Stimulated activated CD8-positive, alpha-beta memory T cell treated with anti-CD3 and anti-CD28 coated beads, Interleukin-12 subunit alpha, Interleukin-12 subunit beta, amount 100 ng/mL, for 4 hours (primary cell): ENCODE measurements at places on chromosomes 6 and 20.

DNA sequence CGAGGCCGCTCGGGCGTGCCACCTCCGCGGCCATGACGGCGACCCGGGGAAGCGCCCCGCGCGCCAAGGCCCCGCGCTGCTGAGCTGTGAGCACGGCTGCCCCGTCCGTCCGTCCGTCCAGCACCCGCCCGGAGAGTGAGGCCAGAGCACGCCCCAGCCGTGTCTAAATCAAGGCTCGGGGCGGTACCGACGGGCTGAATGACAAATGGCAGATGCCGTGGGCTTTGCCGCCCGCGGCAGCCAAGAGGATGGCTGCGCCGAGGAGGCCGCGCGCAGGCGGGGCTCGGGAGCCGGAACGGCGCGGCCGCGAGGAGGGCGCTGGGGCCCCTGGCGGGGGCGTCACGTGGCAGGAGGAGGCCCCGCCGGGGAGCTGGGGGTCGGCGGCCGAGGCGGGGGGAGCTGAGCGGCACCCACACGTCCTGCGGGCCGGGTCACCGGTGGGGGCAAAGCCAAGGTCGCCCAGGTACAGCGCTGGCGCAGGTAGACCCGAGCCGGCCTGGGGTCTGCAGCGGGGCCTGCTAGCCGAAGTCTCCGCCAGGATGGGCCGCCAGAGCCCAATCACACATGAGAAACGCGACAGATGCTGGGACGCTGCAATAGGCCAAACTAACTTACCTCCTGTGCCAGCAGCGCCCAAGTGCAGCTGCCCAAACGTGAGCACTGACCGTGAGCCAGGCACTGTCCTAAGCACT is at the start of gene PLAGL1:
Gene PLAGL1 (minus strand): TSS at position 140 of the 692 bp plus-strand sequence. CDS start 60,123 bp downstream, outside the sequence.
- no peak for DNase-seq

- DNase-seq, result no peak
Observed at GRCh38 chr6:34049395-34050342, 96.2 kb downstream of the GRM4 start.

- DNase-seq, result no peak
Observed at GRCh38 chr6:12578751-12579150, 137.8 kb upstream of the PHACTR1 start.

- DNase-seq, result no peak
Observed at GRCh38 chr6:32922083-32922482, 18.7 kb downstream of the HLA-DMB start.

DNA sequence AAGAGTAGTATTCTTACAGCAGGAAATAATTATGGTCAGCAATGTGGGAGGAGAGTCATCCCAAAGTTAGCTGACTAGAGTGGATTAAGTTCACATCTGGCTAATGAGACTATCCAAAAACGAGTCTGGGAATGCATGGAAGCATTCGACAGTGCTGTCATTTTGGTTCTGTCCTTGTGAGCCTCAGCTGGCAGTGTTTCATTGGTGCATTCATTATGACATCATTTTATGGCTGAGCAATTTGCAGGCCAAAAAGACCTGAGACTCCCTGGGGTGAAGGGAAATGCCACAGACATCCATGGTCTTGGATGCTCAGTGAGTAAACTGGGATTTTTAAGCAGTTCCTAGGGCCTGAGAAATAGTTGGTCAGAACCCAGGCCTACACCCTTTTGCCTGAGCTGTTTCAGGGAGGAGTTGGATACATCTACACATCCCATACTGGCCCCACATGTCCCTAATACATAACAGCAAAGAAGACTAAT is 196.4 kb upstream of the CCN2 start:
- DNase-seq, result no peak

DNA sequence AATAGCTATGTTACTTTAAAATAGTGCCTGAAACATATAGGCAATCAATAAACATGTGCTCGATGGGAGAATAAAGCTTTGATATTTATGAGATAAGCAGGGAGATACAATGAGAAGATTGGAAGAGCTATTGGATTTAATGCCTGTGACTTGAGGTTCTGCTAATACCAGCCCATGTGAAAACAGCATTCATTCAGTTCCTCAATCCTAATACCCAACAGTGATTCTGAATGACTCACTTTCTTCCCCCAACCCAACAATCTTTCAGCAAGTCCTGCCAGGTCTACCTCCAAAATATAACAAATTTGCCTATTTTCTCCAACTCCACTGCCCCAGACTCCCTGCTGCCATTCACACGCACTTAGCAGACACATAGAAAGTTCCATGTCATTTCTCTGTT is 26.6 kb upstream of the KLHL31 start:
- DNase-seq, result no peak

GRCh38 chr20:53088786-53089185 is 116.6 kb downstream of the TSHZ2 start:
- DNase-seq, result no peak

GRCh38 chr6:21095462-21095861 is 498.1 kb upstream of the SOX4 start:
- DNase-seq, result no peak

DNA sequence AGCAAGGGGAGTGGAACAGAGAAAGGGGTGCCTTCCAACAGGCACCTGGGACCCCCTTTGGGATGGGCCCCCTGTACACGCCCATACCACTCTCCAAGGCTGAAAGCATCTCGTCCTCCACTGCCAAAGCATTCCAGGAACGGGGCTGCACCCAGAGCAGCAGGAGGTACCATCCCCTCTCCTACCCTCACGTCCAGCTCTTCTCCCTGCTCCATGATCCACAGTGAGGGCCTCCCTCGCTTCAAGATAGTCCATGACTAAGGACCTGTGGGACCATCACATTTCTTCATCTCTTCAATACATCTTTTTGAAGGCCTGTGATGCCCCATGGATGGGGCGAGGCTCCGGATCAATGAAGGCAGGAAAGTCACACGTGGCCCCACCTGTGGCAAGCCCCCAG is 209.9 kb downstream of the ANKRD60 start:
- DNase-seq, result no peak

DNA sequence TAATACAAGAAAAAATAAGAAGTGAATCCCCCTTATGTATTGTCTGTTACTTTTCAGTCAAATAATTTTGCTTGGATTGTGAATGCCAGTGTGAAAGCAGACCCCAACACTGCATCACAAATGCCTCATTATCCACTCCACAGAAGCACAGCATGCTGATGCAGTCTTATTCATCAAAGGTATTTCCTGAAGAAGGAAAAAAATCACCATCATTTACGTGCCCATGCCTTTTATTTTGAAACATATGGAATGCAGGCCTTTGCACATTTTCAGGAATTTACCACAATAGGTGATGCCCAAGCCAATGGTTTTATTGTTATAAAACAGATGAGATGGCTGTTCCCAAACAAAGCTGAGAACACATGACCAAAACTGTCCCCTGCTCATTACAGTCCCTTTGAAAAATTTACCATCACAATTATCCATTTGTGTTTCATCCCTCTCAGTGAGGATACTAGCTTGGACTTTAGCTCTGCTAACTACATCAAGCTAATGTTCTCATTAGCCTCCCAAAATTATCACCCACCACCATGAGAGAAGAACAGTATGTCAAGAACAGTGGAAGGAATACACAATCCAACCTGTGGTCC is 180.6 kb upstream of the HTR1E start:
- DNase-seq, result no peak

DNA sequence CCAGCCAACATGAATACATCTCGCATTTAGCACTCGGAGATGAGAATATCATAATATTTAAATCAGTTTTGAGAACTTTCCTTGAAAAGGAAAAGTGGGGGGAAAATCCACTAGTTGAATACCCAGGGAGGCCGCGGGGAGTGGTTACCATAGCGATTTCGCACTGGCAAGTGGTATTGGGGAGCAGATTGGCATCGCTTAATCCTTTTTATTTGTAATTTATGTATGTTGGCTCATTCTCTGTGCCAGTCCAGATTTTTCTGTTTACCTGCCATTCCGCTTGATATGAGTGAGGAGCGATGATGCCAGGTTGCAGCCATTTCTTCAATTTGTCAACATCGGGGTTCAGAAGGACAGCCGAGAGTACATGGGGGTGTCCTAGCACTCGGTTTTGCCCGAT is 291.8 kb downstream of the ZNF217 start:
- no peak for DNase-seq

DNA sequence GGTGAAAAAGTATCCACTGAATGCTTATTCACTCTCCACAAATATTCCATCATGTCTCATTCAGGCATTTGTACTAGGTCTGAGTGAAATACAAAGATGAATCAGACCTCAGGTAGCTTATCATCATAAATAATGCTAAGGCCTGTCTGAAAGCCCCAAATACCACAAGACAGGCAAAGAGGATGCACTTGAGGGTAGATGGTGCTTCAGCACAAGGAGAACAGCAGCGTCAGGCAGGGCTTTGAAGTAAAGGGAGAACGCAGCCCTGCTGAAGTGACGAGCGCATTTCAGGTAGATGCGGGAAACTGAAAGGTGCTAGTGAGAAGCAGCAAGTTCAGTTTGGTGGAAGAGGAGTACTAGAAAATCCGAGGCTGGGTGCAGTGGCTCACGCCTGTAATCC is 38.7 kb downstream of the MAP3K5 start:
- peak; percentile 13 for DNase-seq

DNA sequence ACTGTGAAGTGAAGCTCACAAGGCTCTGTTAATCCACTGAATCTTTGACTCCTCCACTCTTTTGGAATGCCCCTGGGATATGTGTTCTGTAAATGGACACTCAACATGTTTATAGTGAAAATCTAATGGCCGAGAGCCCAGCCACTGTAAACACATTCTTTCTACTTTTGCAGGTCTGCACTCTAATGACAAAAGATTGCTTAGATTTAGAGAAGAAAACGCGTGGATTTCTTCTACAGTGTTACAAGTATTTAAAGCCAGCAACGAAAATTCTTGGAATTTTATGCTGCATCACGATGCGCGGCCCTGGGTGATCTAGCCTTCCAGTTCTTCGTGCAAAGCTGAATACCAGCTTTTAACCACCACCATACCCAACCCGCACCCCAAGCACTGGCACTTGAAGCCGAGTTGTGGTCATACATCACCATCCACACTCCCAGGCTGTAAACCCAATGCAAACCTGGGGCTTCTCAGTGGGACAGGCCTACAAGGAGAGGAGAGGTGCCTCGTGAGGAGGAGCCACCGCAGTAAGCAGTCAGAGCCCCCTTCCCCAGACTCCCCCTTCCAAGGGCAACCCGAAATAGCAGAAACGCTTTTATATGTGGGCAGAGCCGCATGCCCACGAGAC is 3.7 kb upstream of the FOXO3 start:
- no peak for DNase-seq

DNA sequence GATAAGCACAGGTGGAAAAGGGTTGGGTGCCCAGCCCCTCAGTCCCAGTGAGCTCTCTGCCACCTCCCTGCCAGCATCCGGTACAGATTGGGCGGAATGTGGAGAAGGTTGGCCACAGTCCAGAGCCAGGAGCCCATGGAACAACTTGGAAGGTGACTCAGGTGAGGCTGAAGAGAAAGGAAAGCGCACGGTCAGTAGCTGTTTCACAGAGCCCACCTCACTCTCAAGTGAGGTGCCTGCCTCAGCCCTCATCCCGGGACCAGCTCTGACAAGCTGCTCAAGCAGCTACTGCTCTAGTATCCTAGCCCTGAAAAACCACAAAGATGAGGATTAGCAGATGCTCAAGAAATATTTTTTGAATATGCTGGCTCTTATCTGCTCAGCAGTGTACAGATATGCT is 1.1 kb upstream of the MMP24OS start:
- DNase-seq, result no peak

DNA sequence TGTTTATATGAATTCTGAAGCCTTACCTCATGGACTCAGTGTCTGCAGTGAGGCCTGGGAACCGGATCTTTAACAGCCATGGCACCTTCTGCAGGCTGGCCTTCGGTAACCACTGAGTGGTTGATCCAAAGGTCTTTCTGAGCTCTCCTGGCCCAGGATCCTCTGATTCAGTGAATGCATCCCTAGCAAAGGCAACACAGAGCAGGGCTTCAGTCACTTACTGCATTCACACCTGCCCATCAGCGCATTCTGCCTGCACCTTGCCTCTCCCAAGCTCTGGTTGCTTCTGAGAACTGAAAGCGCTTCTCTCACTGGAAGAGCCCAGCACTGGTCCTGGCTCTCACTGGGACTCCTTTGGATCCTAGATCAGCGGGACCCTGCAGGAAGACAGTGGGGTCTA is 8.4 kb upstream of the CST9 start:
- no peak for DNase-seq

DNA sequence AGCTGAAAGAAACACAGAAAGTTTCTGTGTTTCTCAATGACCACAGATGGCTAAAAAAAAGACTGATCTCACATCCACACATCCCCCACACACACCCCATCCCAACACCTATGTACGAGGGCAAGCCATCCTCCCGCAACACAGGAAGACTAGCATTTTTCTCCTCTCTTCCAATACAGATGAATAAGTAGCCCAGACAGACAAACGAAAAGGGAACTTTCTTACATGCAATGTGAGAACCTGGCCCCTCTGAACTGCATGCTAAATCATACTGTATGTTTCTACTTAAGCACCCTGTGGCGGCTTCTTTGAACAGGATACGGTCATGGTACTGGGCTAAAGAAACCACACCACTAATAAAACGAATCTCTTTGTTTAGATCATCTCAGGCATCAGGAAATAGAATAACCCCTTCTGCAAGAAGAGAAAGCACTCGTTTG is 116.2 kb downstream of the GMDS start:
- no peak for DNase-seq

- DNase-seq, result peak; percentile 8
Observed at GRCh38 chr6:52984247-52984646, 10.8 kb downstream of the GSTA4 start.

GRCh38 chr6:166461821-166462460 is 79.2 kb upstream of the MPC1 start:
- no peak for DNase-seq
